Substantia nigra (tissue), 51 donors: ENCODE measurements at places on chromosomes 3 and 15.

DNA sequence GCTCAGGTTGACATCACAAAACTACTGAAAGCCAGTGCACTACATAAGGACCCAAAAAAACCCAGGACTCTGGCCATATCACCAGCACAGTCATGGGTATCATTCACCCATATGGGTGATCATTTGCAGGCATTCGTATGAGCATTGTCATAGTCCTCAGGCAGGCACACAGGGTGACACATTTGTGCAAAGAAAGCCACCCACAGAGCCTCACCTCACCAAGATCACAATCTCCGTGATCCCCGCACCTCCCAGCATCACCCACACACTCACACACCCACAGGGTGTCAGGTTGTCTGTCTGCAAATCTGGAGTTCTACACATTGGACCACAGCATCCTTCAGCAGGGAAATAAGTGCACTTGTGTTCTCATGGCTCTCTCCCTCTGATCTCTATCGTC, 166.0 kb upstream of the LPP start:
- DNase-seq = no peak

DNA sequence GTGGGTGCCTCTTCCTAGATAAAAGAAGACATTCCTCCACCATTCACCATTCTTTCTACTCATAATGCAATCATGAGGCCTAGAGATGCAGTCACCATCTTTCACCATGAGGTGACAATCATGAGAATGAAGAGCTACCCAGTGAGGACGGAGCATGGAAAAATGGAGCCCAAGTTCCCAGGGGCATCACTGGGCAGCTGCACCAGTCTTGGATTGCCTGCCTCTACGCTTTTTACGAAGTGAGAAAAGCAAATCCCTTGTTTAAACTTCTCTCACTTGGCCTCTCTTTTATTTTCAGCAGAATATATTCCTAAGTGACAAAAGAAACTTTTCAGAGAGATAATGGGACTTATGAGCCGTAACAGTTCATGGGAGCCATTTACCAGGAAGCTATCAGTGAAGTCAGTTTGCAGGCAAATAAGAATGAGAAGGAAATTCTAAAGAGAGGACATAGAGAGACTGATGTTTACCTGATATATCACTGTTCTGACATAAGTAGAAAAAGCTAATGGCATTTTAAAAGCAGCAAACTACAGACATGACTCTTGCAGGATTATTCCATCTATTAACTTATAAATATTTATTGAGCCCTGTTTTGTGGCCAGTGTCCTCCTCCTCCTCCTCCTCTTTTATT, 90.0 kb upstream of the CPNE4 start:
- DNase-seq = no peak

DNA sequence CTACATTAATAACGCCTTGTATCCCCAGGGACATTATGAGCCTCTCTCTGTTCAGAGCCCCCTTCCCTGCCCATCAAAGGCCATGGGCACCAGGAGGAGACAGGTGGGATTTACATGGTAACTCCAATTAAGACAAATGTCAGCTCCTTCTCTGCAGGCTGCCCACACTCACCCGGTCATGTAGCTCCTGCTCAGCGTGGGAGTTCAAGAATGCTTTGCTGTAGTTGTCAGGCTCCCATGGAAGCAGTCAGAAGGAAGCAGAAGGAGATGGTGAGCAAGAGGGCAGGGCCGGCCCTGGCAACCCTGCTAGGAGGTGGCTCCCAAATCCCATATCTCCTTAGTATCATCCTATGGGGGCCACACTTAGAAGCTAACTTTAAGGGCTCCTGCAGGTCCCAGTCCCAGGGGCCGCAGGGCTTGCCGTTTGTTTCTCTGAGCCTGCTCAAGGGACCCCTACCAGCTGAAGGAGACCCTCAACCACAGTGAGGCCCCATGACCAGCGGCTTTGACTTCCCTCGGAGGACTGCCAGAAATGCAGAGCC, 218.4 kb upstream of the TLE3 start:
- no peak for DNase-seq

- DNase-seq = no peak
Measured at GRCh38 chr3:8480699-8481098, 20.9 kb upstream of the LMCD1 start.

GRCh38 chr3:146091397-146091796, 69.6 kb downstream of the PLOD2 start:
- no peak for DNase-seq

GRCh38 chr15:38828031-38828532, 263.5 kb upstream of the RASGRP1 start:
- DNase-seq = no peak

GRCh38 chr15:63274427-63274826, 3.0 kb upstream of the APH1B start:
- no peak for DNase-seq

DNA sequence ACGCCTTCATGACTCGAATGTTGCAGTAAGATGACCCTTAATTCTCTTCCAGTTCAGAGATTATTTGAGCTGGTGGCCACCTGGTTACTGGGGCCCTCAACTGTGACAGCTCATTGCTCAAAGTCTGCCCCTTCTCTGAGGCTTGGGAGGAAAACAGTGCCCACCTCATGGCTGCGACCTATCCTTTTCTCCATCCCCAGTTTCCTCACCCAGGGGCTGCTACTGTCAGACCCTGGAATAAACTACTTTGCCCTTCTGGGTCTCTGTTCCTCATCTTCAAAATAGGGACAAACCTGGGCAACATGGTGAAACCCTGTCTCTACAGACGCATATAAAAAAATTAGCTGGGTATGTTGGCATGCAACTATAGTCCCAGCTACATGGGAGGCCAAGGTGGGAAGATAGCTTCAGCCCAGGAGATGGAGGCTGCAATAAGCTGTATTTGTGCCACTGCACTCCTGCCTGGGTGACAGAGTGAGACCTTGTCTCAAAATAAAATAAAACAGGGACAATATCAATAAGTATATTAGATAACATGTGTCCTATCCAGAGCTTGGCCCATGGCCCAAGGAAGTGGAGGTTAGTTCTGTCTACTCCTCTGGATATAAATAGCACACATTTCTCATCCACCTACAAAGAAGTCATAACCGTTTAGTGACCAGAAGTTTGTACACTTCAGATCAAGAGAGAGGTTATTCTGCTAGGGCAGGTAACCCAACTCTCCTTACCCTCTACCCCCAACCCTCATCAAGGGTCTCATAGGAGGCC, 2.2 kb upstream of the RASL12 start:
- no peak for DNase-seq

DNA sequence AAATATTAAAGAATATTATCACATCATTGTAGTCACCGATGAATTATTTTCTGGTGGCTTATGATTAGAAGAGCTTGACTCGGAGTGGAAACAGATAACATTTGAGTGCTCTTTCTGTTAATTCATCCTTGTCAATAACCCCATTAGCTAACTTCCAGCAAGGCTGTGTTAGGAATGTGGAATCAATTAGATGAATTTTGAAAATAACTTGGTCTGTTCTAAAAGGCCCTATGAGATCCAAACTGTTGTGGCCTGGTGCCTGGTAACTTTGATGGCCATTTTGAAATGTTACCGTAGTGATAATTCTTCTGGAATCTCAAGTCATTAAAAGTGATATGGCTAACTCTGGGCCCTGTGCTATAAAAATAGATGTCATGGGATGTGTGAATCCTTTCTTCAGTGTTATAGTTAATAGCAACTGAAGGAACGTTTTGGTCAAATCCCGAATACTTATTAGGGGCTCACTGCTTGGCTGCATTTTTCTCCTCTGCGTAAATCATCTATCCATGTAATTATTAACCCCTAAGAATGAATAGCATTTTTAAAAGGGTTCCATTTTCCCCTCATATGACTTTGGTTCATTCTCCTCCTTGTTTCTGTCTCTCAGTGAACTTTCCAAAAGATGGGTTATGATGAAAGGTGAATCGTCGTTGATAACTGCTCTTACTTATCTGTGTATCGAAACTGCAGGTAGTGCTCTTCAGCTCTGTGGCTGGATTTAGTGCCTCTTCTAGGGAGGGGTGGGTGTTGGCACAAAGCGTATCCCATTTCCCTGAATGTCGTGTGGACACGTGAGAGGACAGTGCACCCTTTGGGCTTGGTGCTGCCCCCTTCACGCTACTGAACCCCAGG, 82.7 kb downstream of the IGF1R start:
- DNase-seq = no peak

DNA sequence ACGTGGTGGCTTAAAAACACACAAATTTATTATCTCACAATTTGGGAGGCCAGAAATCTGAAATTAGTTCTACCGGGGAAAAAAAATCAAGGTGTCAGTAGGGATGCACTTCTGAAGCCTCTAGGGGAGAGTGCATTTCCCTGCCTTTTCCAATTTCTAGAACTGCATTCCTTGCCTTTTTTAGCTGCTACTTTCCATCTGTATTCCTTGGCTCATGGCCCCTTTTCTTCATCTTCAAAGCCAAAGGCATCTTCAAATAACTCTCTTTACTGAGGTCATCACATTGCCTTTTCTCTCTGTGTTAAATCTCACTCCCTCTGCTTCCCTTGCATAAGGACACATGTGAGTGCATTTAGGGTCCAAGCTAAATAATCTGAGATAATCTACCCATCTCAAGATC, 69.5 kb upstream of the NEO1 start:
- no peak for DNase-seq

- DNase-seq = no peak
Measured at GRCh38 chr3:169297214-169297613, 366.3 kb downstream of the MECOM start.

GRCh38 chr15:51089041-51089440, 5.7 kb downstream of the TNFAIP8L3 start:
- DNase-seq = no peak

- no peak for DNase-seq
Measured at GRCh38 chr3:28615971-28616370, 267.3 kb upstream of the AZI2 start.
